ENCODE measurements at places on chromosomes 2 and 18. TPM values are rescaled to one million over a fixed set of nuclear protein-coding genes. Genes with fewer than 3 reads are reported as not detected.

The HAAO gene
- total RNA-seq, result 0.85 TPM

The KIF1A gene
- total RNA-seq, result 0.33 TPM

The GPR55 gene
- total RNA-seq, result not detected

The CDH19 gene
- total RNA-seq, result 0.33 TPM

The GYPC gene
- 39.3 TPM for total RNA-seq

The NEURL3 gene
- not detected for total RNA-seq

The SPEG gene
- 87.2 TPM for total RNA-seq

The BCS1L gene
- total RNA-seq, result 28.5 TPM

The CAPN14 gene
- total RNA-seq, result 0.26 TPM

The UPP2 gene
- not detected for total RNA-seq

The PDCD1 gene
- total RNA-seq, result not detected

The ATF2 gene
- total RNA-seq, result 39.2 TPM

The CHAC2 gene
- 0.78 TPM for total RNA-seq

The IL36A gene
- not detected for total RNA-seq

The SPATA3 gene
- not detected for total RNA-seq

The RBM44 gene
- 0.33 TPM for total RNA-seq

The EML6 gene
- 1.2 TPM for total RNA-seq

The L3MBTL4 gene
- total RNA-seq, result 0.13 TPM

The PROKR1 gene
- total RNA-seq, result not detected

The ALPI gene
- total RNA-seq, result not detected

The KCNG2 gene
- total RNA-seq, result not detected

The TMEM247 gene
- total RNA-seq, result not detected

The REG3G gene
- total RNA-seq, result not detected

The HNMT gene
- 69.4 TPM for total RNA-seq

The ELP2 gene
- total RNA-seq, result 138 TPM

The B3GNT7 gene
- 1.1 TPM for total RNA-seq

The ANO7 gene
- total RNA-seq, result 1.0 TPM

The CNTNAP5 gene
- total RNA-seq, result not detected

The ERBB4 gene
- total RNA-seq, result 2.6 TPM

The CPSF3 gene
- 39.7 TPM for total RNA-seq

The MARCHF7 gene
- total RNA-seq, result 108 TPM

The CYP20A1 gene
- 42.8 TPM for total RNA-seq

The TTC39C gene
- 13.5 TPM for total RNA-seq

The SRD5A2 gene
- not detected for total RNA-seq

The ACADL gene
- 0.33 TPM for total RNA-seq

The ALPG gene
- total RNA-seq, result not detected

The RPS27A gene
- 357 TPM for total RNA-seq

The C2orf76 gene
- total RNA-seq, result 7.0 TPM

The NMUR1 gene
- 0.07 TPM for total RNA-seq

The CFAP65 gene
- 0.03 TPM for total RNA-seq

The CHRND gene
- total RNA-seq, result not detected

The ABCB11 gene
- 0.13 TPM for total RNA-seq

The BCL11A gene
- 0.20 TPM for total RNA-seq

The DYNC2LI1 gene
- total RNA-seq, result 25.8 TPM

The TAF1B gene
- 22.4 TPM for total RNA-seq

The PJVK gene
- 2.5 TPM for total RNA-seq

The TMEM200C gene
- 0.13 TPM for total RNA-seq
